ENCODE measurements at places on chromosomes 4 and X. TPM values are rescaled to one million over a fixed set of nuclear protein-coding genes. Genes with fewer than 3 reads are reported as not detected.

The F9 gene
- total RNA-seq: not detected

The MAGEA2B gene
- total RNA-seq: not detected

The PF4V1 gene
- not detected for total RNA-seq

The CCDC149 gene
- total RNA-seq: 19.2 TPM

The PPBP gene
- 2.0 TPM for total RNA-seq

The LRIT3 gene
- total RNA-seq: 0.25 TPM

The ATG4A gene
- total RNA-seq: 5.9 TPM

Measured in temporal lobe (tissue), 4 donors.